Left ventricle myocardium superior (tissue), 1 donor: ENCODE measurements at places on chromosomes 2 and 18. TPM values are rescaled to one million over a fixed set of nuclear protein-coding genes. Genes with fewer than 3 reads are reported as not detected.

The LOXHD1 gene
- total RNA-seq = 0.74 TPM

The GPBAR1 gene
- total RNA-seq = 0.67 TPM

The MAL gene
- total RNA-seq = 3.9 TPM

The DNAH6 gene
- 0.22 TPM for total RNA-seq

The CYRIA gene
- 4.6 TPM for total RNA-seq

The PROM2 gene
- 0.35 TPM for total RNA-seq

The DTNA gene
- 140 TPM for total RNA-seq

The PAX3 gene
- total RNA-seq = not detected

The CAVIN2 gene
- total RNA-seq = 119 TPM

The MAPRE2 gene
- 111 TPM for total RNA-seq

The CPO gene
- total RNA-seq = 0.27 TPM

The REG1B gene
- not detected for total RNA-seq

The ZC3H15 gene
- total RNA-seq = 28.0 TPM

DNA sequence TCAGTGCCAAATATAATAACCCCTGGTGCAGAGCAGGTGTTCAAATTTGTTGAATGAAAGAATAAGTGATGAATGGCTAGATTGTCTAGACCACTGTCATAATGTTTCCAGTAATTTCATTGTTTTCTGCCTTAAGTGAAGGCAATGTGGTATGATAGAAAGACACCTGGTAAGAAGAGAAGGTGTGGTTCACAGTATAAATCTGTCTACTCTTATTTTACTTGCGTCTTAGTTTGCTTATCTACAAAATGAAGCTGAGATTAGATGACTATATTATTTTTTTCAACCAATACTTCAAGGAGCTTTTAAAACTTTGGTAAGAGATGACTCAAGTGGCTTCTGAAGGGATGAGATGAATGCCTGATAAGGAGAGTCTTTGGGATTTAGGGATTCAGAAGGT, 788.4 kb downstream of the EPHA4 start:
- no peak for DNase-seq

DNA sequence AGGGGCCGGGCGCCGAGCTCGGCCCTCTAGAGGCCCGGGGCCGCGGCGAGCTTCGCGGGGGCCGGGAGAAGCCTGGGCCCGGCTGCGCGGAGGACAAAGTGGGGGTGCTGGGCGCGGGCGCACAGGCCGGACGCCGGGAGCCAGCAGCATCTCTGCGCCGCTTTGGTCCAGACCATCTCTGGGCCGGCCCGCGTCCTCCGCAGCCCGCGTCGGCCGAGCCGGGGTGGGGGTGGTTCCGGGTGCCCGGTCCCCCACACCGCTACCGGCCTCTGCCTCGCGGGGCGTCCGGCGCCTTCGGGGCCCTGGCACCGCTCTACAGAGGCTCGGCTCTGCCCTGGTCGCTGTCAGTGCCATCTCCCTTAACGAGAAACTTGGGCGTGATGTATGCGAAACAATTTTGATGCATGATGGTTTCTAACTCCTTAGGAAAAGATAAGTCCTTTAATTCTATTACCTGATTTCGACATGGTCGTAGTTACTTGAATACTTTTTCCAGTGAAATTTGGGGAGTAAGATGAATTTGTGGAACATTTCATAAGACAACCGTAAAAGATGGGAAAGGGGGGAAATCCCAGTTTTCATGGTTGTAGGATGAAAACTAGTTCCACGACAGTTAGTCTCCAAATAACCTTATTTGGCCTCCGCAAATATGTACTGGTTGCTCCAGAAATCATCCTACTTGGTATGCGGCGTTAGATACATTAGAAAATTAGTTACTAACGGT, 562 bp downstream of the TWSG1 start:
- DNase-seq = no peak

DNA sequence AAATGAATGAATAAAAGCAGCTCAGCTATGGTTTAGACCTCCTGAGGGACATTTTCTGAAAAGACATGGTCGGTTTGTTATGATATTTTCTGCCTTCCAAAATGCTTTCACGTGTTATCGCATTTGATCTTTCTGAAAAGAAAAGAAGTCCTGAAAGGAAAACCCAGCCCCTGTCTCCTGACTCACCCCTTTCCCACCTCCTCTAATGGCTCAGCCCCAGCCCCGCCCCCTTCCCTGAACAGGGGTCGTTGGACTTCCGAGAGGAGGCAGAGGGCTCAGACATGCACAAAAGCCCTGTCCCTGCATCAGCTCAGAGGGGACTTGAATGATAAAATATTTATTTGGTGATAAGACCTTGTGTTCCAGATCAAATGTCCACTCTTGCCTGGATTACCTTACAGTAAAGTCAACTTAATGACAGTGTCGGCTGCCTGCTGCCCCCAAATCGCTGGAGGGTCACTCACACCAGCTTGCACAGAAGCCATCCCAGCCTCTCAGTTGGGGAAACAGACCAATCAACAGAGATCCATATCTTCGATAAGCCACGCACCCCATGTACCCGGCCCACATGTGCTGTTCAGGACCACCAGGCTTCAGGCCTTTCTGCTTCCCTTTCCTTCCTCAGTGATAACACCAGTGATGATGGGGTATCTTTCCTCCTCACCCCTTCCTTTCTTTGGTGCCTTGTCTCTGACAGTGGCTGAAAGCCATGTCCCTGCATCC, 69.6 kb downstream of the CLHC1 start:
- DNase-seq = no peak

GRCh38 chr2:154470376-154470775, 228.1 kb upstream of the KCNJ3 start:
- DNase-seq = no peak

GRCh38 chr2:135820003-135820618, 16.9 kb downstream of the LCT start:
- DNase-seq = no peak

GRCh38 chr2:169765523-169765922, 31.9 kb downstream of the KLHL23 start:
- DNase-seq = no peak

GRCh38 chr2:134207589-134208209, 46.2 kb upstream of the MGAT5 start:
- peak; percentile 64 for DNase-seq

DNA sequence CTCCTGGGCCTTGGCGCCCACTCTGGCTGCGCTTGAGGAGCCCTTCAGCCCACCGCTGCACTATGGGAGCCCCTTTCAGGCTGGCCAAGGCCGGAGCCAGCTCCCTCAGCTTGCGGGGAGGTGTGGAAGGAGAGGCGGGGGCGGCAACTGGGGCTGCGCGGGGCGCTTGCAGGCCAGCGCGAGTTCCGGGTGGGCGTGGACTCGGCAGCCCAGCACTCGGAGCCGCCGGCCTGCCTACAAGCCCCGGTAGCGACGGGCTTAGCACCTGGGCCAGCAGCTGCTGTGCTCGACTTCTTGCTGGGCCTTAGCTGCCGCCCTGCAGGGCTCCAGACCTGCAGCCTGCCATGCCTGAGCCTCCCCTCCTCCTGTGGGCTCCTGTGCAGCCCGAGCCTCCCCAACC, 141.5 kb upstream of the SLC39A10 start:
- DNase-seq = no peak

GRCh38 chr2:119011162-119011909, 69.3 kb downstream of the MARCO start:
- peak; percentile 72 for DNase-seq

DNA sequence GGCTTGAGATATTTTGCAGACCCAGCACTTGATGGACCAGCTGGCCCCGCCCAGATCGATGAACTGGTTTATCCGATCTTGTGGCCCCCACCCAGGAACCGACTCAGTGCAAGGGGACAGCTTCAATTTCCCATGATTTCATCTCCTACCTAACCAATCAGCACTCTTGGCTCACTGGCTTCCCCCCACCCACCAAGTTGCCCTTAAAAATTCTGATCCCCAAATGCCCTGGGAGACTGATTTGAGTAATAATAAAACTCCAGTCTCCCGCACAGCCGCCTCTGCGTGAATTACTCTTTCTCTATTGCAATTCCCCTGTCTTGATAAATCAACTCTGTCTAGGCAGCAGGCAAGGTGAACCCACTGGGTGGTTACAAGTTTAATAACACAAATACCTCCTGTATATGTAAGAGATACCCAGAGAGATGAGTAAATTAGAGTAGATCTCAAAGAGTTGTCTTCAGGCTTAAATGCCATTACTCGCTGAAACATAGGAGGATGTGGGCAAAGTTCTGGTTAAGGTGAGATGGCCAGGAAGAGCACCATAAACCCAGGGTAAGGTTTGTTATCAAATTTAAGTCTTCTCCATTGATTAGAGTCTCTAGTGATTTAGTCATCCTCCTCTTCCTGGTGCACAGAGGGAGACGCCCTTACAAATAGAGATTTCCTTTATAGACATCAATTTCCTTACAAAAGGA, 222.8 kb downstream of the ARL4C start:
- DNase-seq = no peak

DNA sequence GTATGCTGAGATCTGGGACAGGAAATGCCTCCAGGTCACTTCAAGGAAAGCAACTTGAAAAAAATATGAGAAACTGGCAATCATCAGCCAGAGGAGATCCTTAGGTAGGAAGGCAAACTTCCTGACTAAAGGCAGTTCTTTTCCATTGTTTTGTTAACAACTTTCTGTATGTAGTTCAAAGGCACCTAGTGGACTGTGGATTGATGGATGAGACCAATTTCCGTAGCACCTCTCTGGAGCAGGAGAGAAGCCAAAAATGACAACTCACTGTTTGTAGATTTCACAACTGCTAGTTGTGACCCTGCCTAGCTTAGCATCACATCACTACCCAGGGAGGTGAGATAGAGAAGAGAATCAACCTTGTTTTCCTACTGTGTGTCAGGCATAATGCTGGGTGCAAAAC, 21.8 kb upstream of the NOSTRIN start:
- DNase-seq = no peak

- no peak for DNase-seq
Observed at GRCh38 chr2:133484784-133485183, 83.5 kb downstream of the NCKAP5 start.

GRCh38 chr18:30358555-30358954, 684.0 kb downstream of the DSC3 start:
- no peak for DNase-seq

DNA sequence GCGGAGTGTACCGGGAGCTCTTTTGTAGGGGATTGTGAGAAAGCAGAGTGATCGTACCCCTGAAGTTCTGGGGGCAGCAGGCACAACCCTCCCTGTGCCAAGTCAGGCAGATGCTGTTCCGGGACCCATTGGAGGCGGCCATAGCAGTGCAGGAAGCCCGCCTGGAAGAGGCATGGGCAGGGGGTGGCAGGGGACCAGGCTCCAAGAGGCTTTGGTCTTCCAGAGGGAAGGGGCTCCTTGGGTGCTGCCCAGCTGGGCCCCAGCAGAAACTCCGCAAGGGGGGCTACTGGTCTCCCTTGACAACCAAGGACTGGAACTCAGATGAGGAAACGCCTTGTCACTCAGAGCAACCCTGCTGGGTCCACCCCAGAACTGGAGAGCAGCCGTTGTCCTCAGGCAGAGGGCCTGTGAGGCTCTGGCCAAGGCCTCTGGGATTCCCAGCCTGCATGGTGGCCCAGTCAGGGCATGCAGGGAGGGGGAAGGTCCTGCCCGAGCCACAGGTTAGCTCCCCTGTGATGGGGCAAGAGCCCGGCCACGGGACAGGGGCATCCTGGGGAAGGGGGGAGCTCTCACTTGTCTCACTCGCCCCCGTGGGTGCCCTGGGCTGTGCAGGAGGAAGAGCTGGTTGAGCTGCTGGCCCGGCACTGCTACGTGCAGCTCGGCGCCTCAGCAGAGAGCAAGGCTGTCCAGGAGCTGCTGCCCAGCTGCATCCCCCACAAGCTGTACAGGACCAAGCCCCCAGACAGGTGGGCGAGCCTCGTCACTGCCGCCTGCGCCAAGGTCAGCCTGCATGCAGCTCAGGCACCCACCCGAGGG, 21.0 kb upstream of the GPR17 start:
- no peak for DNase-seq

DNA sequence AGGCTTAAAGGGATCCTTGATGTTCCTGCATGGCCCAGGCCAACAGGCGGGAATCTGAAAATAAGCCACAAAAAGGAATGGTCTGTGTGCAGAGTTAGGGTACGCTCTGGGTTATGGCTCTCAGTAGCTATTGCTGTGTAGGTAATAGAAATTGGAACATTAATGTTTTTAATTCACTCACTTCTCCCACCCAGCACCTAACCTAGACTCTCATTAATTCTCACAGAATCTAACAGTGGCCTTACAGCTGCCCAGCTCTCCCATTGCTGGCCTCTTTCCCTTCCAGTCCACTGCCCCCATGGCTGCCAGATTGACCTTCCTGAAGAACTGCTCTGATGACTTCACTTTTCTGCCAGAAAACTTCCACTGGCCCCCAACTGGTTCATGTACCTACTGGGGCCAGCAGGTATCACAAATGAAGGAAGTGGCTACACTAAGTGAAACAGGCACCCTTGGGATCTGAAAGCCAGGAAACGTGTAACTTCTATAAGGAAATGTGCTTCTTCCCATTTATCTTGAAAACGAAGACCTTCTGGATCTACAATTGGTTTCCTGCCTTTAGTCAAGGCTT, 315.2 kb downstream of the STK39 start:
- no peak for DNase-seq

DNA sequence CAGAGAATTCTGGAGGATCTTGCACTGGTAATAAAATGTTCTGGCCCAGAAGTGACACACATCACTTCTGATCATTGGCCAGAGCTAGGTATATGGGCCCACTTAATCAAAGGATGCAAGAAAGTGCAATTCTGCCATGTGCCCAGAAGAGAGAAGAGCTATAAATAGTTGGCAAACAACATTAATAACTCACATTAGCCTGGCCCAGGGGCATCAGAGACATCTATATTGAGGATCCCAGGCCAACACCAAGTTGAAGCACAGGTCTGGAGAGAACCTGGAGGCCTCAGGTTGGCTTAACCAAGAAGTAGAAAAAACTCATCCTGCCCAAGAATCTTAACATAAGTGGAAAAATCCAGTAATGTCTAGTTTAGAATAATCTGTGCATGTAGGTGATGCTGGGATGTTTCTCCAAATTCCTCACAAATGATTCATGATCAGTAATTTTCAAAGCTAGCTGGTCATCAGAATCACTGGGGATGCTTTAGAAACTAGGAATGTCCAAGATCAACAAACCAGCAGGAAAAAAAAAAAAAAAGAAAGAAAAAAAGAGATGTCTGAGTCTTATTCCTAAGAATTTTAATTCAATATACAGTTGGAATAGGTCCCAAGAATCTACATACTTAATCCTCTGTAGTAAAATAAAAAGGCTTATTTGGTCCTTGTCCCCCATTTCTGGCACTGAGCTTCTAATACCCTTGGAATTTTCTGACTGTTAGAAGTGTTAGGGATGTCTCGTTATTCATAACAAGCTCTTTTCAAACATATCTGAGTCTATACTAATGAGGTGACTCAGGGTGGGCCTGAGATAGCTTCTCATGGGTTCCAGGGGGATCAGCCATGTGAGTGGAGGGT, 35.0 kb upstream of the EVA1A start:
- no peak for DNase-seq

- no peak for DNase-seq
Observed at GRCh38 chr2:197071213-197071612, 144.7 kb upstream of the PGAP1 start.

- DNase-seq = peak; percentile 22
Observed at GRCh38 chr2:238261718-238262375, 22.0 kb upstream of the HES6 start.

- no peak for DNase-seq
Observed at GRCh38 chr2:235752846-235753245, 259.0 kb downstream of the AGAP1 start.

- DNase-seq = no peak
Observed at GRCh38 chr18:37864122-37864521, 298.5 kb upstream of the CELF4 start.

GRCh38 chr18:10207682-10208345, 246.6 kb upstream of the APCDD1 start:
- no peak for DNase-seq
